RWPE1 (cell line): ENCODE measurements at places on chromosomes 4 and X.

DNA sequence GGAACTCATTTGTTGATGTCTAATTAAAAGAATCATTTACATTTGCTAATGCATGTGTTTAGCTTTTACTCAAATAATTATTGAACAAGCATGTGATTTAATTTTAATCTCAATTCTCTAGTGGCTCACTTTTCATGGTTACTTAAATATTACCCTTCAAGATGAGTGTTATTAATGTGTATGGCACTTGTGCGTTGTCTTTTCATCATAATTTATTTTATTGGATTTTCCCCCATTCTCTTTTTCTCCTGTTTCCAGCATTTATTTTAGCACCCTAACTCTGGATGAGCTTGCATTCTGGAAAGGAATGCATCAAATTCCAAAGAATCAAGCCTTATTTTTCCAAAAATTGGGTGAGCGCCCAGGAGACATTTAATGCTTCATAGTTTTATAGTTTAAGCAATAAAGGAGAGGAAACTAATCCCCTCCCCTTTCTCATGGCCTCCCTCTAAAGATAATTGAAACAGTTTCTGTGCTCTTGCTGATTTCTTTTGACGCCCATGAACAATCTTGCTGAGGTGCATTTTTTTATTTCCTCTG lies 191.1 kb upstream of the FAT4 start:
- DNase-seq, result no peak

DNA sequence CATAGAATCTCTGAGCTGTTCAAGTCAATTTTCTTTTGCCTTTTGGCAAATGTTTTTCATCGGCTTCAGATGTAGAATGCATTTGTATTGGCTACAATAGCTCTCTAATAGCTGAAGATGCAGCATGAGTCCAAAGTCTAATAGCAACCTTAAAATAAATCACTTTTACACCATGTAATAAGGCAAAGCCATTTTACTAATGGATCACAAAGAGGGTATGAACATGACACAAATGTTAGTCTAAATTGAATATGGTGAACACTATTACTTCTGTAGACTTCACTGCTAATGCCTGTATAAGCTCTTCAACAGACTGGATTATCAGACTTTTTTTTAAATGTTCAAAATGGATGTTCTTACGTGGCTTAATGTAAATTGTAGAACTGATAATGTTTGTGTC lies 645.3 kb downstream of the TLL1 start:
- DNase-seq, result no peak

GRCh38 chr4:25904748-25905082 lies 9.3 kb upstream of the SMIM20 start:
- no peak for DNase-seq

GRCh38 chr4:83269256-83269655 lies 15.3 kb downstream of the COQ2 start:
- no peak for DNase-seq

DNA sequence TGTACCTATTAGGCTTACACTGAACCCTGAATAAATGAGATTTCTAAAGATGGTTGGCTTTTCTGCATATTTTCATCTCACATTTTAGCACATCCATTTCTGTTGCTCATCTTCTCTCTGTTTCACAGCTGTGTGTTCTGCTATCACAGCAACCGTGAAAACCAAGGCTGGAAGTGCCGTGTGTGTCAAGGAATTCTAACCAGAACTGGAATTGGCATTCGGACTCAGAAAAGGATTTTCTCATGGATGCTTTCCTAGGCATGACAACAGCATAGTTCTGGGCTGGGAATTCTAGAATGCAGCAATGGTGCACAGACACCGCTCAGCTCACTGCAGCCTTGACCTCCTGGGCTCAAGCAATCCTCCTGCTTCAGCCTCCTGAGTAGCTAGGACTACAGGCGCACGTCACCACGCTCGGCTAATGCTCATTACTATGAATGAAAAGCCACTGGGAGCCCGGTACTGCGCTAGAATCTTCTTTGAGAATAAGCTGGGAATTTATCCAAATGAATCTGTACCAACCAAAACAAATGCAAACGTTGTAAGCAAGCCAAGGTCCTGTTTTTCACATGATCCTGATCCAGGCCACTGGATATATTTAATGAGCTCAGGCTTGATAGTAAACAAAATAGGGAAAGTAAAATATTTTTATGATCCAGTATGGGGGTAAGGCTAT lies 105.2 kb downstream of the RBM47 start:
- DNase-seq, result no peak

GRCh38 chr4:176210579-176211296 lies 15.4 kb upstream of the SPATA4 start:
- DNase-seq, result no peak

- DNase-seq, result no peak
Observed at GRCh38 chrX:40092808-40093435, 4.8 kb downstream of the BCOR start.

DNA sequence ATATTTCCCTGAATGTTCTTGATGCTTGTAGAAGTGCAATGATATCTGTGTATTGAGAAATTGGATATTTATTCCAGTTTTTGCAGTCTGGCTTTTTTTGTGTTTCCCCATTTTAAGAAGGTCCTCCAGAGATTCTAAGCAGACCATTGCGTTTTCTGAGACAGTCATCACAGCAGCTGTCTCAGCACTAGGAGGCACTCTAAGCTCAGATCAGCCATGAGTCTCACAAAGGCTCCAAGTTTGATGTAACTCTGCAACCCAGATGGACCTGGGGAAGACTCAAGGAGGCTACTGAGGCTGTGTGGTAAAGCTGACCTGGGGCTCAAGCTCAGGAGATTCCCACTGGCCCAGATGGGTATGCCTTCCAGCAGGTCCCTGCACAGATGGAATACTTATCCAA lies 89.3 kb upstream of the CYLC1 start:
- no peak for DNase-seq

GRCh38 chrX:152412105-152412504 lies 39.0 kb downstream of the GABRA3 start:
- DNase-seq, result no peak

DNA sequence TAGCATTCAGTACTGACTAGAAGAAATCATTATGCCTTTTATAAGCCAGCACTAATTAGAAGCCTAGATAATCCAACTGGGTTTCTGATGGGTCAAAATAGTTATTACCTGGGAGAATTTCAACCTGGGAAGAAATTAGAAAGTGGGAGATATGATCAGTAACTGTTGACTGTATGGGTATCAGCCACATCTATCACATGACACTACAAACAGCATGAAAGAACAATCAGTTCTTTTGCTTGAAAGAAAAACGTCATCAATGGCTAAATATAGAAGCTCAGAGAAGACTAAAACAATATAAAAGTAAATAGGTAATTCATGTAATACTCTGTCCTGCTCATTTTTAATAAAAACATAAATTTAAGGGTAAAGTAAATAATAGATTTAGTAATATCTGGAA lies 145.1 kb downstream of the CAMK2D start:
- DNase-seq, result no peak

DNA sequence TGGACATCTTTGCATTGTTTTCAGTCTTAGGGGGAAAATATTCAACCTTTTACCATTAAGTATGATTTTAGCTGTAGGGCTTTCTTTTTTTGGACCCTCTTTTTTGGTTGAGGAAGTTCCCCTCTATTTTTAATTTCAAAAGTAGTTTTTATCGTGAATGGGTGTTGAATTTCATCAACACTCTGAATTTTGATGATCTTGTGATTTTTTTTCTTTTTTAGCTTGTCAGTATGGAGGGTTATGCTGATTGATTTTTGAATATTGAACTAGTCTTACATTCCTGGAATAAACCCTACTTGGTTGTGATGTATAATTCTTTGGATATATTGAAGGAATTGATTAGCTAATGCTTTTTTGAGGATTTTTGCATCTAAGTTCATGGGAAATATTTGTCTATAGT lies 1.7 kb downstream of the ZNF81 start:
- no peak for DNase-seq

DNA sequence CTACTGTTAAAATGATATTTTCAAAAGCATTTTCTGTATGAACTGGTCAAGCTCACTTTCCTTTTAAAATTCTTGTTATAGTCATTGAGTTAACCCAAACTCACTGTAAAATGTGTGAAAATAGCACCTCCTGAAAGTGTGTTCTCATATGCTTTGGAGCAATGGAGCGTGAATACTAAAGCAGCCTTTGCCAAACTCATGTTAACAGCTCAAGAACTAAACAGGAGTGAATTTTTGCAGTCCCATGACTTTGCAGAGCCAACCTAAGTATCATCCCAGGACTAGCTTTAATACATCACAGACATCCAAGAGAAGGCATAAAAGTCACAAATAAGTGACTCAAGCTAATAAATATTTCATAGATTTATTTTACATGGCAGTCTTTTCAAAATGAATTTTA lies 2.3 kb downstream of the AMMECR1 start:
- no peak for DNase-seq

DNA sequence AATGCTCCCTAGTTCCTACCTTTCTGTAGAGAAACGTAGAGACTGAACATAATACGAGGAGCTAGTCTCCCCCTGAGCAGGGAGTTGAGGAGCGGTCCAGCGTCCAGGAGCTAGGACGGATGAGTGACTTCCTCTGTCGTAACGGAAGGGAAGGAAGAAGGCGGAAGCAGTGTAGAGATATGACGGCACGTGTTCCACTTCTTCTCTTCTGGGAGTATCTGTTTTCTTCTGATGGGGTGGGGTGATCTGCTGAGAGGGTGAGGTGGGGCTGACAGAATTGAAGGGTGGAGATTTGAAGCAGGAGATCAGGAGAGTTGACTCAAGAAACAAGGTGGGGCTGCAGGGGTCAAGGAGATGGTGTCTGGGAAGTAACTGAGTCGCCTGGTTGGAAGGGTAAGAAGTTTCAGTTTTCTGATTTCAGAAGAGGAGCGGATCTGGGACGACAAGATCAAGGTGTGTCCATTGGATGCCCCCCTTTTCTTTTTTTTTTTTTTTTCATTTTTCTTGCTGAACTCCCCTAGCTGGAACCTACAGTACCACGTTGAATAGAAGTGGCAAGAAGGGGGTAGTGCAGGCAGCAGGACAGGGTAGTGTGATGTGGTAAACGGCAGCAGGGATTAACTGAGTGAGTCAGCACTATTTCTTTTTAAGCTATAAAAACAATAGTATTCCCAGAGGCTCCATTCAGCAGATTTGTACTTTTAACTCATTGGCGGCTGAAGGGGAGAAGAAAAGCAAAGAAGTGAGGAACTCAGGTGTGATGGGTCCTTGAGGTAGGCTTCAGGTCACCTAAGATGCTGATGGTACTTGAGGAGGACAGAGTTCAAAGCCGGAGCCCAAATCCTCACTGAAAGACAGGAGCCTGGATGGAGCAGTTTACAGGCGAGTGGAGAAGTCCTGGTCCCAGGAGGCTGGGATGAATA lies 50.8 kb upstream of the SETD7 start:
- no peak for DNase-seq

DNA sequence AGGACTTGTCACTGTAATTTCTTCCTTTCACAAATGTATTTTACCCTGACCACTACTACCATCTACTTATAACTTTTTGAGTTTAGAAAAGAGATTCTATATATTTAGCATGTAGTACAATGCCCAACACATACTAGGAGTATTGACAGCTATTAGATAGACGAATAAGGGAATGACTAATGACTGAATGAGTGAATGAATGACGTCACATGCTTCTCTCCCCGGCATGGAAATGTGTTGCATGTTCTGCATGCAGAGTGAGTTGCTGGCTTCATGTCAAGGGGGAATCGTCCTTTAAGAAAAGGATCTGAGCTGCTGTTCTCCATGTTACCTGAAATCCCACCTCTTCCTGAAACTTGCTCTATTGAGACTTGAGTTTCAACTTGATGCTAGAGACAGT lies 87.4 kb upstream of the AMELX start:
- no peak for DNase-seq

- no peak for DNase-seq
Observed at GRCh38 chr4:166017804-166018203, 144.8 kb downstream of the TLL1 start.

- DNase-seq, result no peak
Observed at GRCh38 chrX:81337805-81338204, 135.9 kb downstream of the SH3BGRL start.

GRCh38 chr4:87631668-87632067 lies 18.4 kb upstream of the DMP1 start:
- no peak for DNase-seq

DNA sequence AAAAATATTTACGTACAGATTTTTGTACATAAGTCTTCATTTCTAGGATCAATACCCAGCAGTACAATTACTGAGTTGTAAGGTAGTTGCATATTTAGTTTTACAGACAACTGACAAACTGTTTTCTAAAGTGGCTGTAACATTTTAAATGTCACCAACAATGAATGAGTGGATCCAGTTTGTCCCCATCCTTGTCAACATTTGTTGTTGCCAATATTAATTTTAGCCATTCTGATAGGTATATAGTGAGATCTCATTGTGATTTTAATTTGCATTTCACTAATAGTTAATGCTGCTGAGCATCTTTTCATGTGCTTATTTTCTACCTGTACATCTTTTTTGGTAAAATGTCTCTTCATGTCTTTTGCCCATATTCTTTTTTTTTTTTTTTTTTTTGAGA lies 30.9 kb upstream of the NOCT start:
- no peak for DNase-seq

- no peak for DNase-seq
Observed at GRCh38 chr4:136032391-136032790, 1499.9 kb downstream of the PCDH18 start.

GRCh38 chr4:105126311-105127169 lies 20.1 kb upstream of the TET2 start:
- DNase-seq, result no peak

DNA sequence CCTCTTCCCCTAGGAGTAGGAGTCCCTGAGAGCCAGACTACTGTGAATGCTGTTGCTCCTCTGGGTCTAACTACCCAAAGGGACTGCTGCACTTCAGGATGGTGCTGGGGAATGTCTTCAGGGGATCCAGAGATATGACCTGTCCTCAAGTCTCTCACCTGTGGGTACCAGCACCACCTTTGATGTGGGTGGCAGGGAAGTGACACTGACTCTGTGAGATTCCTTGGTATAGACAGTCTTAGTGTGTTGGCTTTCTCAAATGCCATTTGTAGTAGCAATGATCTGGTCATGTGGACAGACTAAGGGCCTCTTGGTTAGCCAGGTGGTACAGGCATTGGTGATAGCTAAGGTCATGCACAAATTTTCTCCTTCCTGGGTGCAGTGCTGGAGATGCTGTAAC lies 108.9 kb upstream of the ADAMTS3 start:
- no peak for DNase-seq

- DNase-seq, result no peak
Observed at GRCh38 chr4:11495818-11496217, 67.1 kb upstream of the HS3ST1 start.

DNA sequence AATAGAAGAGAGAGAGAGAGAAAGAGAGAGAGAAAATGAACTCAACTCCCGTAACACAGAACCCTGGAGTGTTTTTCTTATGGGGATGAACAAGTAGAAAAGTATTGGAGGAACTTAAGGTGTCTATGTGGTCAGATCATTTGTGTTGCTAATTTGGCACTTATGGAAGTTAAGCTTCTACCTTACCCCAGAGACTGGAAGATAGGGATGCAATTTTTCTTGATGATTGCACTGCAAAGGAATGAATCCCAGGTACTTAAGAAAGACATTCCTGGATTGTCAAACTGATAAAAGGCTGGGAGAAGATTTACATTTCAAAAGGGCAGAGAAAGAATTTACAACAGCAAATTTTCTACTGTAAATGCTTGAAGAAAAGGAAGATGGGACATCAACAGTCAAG lies 57.2 kb downstream of the MAP9 start:
- no peak for DNase-seq
